Stomach (tissue), 19 donors: ENCODE measurements at places on chromosomes 1 and 21. TPM values are rescaled to one million over a fixed set of nuclear protein-coding genes. Genes with fewer than 3 reads are reported as not detected.
A peak's percentile ranks its signal among the peaks of the same experiment; 100 is the strongest.

DNA sequence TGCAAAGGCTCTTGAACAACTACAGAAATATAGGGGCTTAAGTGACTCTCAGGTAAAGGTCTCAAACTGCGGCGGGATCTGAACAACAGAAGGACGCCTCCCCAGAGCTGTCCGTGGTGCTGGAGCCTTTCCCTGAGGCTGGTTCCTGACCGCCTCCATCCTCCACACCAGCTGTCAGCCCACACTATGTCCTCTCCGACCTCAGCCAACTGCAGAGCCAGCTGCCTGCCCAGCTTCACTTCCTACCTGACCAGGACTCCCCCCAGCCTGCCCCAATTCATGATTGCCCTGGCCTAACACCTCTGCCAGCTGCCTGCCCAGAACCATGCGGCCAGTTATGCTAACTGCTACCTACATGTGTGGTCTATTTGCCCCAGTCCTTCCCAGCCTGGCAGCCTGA lies 63.6 kb upstream of the ZC3H12A start:
- DNase-seq: no peak

The NKAIN1 gene
- total RNA-seq: not detected

GRCh38 chr1:216173376-216173995 lies 249.8 kb downstream of the USH2A start:
- no peak for DNase-seq

DNA sequence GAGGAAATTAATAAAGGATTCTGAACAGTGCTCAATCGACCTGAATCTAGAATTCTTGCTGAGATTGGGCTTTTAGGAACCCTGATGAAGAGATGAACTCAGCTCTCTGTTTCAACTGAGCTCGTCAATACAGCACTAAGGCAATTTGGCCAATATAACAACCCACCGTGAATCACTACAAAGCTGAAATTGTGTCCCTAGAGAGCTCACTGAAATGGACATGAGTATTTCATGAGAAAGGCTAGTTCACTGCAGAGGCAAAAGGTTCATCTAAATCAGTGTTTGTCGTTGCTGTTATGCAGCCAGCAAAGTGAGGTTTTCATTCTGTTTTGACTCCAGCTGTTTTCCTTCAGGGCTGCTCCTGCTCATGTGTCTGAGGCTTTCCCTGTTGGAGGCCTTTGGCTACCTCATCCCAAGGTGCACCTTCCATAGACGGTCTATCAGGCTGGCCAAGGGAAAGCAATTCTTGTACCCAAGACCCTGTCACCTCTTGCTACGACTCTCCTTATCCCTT lies 83.5 kb downstream of the URB2 start:
- no peak for DNase-seq

- peak; percentile 44 for DNase-seq
These were observed 23.7 kb upstream of the TMEM54 start for GRCh38 chr1:32924881-32925344.

The HRNR gene
- total RNA-seq: not detected

GRCh38 chr1:149995927-149996326 lies 14.6 kb downstream of the OTUD7B start:
- DNase-seq: no peak

DNA sequence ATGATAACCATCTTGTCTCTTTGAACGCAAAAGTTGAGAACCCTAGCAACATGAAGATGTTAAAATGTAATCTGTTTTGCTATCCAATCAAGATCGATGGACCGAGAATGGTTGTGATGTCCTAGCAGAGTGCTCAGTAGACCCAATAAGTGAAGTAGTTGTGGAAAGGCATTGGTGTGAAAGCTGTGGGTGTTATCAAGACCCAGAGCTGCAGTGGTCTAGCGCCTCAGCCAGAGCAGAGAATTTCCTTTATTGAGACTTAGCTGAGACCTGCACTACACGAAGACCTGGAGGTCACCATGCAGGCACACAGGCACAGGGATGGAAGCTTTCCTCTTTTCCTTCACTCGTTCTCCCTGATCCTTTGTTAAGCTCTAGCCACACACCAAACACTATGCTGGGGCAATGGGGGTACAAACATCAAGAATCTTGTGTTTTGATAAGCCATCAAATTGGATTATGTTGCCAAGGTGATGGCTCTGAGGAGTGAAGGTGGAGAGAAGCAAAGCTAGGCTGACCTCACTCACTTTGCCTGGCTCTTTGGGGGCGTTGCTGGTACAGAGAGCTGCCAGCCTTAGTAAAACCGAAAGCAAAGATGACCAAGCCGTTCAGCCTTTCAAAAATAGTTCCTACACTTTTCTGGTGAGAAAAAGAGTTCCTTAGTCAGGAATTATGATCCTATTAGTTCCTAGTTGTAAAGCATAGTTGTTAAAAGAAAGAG lies 24.1 kb downstream of the METTL13 start:
- DNase-seq: no peak
